H9 (cell line): ENCODE measurements at places on chromosomes 16 and 17. TPM values are rescaled to one million over a fixed set of nuclear protein-coding genes. Genes with fewer than 3 reads are reported as not detected.

DNA sequence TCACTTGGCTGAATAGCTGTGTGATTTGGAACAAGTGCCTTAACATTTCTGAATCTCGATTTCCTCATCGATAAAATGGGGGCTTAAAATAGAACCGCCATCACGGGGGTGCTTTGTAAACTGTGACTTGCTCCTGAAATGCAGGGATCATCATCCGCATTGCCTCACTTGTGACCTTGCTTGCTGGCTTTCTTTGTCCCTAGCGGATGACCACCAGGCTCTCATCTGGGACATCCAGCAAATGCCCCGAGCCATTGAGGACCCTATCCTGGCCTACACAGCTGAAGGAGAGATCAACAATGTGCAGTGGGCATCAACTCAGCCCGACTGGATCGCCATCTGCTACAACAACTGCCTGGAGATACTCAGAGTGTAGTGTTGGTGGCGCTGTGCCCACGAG, 11.9 kb upstream of the TACO1 start:
- DNase-seq: no peak
- H3K36me3 ChIP-seq: peaks cover 31% of the 10 kb centered on the region
- H3K4me3 ChIP-seq: no peak overlapping the region
- H3K27ac ChIP-seq: no peak overlapping the region
- no peaks in the 10 kb centered on the region for H3K4me1 ChIP-seq
- H3K27me3 ChIP-seq: no peaks in the 10 kb centered on the region

DNA sequence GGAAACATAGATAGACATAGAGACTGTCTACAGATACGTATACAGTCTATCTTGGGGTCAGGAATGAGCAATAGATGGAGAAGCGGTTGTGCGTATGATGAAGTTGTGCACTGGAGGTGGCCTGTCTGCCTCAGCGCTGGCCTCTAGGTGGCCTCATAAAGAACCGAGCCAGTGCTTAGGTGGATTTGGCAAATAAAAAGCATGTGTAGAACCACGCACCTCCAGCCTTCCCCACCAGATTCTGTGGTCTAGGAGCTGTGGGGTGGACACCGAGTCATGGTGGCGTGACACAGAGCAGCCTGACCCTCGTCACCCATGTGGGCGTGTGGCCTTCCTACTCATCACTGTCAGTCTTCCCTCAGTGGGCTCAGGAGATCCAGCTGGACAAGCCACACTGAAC, 34.0 kb downstream of the PGS1 start:
- peaks cover 26% of the 10 kb centered on the region for H3K36me3 ChIP-seq
- H3K27ac ChIP-seq: no peak overlapping the region
- no peaks in the 10 kb centered on the region for H3K27me3 ChIP-seq
- H3K4me3 ChIP-seq: no peak overlapping the region
- no peaks in the 10 kb centered on the region for H3K4me1 ChIP-seq

Gene ETV4
- total RNA-seq: 74.4 and 78.4 TPM in 2 replicates

- H3K4me3 ChIP-seq: no peak overlapping the region
- H3K27me3 ChIP-seq: no peaks in the 10 kb centered on the region
- no peak overlapping the region for H3K27ac ChIP-seq
Observed at GRCh38 chr16:22694887-22695382, 119.0 kb upstream of the HS3ST2 start.

DNA sequence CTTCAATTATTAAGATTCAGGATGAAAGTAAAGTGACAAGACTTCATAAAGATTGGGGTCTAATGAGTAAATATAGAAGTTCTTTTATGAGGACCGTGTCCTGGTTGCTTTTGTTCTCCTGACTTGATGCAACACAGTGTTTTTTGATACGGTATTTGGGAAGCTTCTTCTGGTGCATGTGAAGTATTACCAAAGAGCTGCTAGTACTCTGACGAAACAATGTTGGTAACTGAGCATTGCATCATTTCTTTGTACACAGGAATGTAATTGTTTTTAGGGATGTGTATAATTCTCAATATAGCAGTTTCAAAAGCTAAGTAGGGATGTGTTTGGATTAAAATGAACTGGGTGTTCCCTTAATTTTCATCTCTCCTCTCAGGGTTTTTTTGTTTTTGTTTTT, 15.9 kb downstream of the KPNB1 start:
- H3K27me3 ChIP-seq: no peaks in the 10 kb centered on the region
- H3K4me3 ChIP-seq: no peak overlapping the region
- no peak overlapping the region for H3K27ac ChIP-seq
- no peak for DNase-seq

Gene ABCC12
- 0.09 TPM in 1 of 2 replicates, not detected in the other for total RNA-seq

GRCh38 chr16:76882105-76882504, 308.9 kb upstream of the MON1B start:
- H3K4me1 ChIP-seq: peaks cover 5% of the 10 kb centered on the region
- no peak overlapping the region for H3K4me3 ChIP-seq
- no peak for DNase-seq
- no peak overlapping the region for H3K27ac ChIP-seq
- no peaks in the 10 kb centered on the region for H3K27me3 ChIP-seq

Gene BCL6B
- total RNA-seq: 3.3 and 4.9 TPM in 2 replicates

DNA sequence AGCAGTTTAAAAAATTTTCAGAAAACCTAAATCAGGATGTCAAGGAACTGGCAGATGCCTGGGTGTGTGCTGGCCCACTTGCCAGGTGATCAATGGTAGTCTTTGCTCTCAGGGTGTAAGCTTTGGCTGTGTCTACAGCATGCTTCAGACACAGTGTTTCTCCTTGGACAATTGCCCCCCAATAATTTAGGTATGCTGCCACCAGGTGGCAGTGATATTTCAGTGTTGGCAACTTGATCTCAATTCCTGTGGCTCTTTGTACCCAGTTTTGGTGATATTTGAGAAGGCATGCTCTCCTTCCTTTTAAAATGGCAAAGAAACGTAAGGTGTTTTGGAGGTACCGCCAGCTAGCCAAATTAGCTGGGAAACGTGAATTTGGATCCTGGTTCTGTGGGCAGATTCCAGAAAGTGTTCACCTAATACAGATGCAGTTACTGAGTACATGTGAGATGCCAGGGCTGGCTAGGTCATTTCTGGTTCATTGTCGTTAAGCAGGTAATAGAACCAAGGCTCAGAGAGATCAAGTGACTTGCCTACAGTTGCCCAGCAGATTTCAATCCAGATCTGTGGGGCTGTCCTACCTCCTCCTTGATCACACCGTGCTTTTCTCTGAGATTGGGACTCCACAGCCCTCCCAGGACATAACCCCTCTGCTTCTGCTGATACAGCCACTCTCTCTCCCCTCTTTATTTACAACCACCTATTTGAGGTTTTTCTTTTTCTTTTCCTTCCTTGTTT, 155.6 kb upstream of the PLCG2 start:
- no peaks in the 10 kb centered on the region for H3K27me3 ChIP-seq
- H3K27ac ChIP-seq: no peak overlapping the region
- no peak overlapping the region for H3K4me3 ChIP-seq
